NCI-H460 (cell line): ENCODE measurements at places on chromosomes 6 and 20.

GRCh38 chr20:8509809-8510208 is 377.7 kb downstream of the PLCB1 start:
- no peak for DNase-seq

DNA sequence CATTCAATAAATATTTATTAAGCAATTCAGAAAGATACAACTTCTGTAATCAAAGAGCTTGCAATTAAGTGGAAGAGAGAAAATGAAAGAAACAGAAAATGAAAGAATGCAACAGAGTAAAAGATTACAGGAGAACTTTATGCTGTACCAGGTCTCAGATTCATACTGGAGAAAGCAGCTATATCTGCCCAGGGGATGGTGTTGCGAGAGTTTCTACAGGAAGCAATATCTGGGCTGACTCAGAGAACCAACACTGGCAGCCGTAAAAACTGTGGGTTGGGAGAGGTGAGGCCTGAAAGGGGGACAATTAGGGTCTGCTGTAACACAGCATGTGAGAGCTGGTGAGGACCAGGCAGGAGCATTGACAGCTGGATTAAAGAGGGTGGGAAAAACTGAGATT is 256.7 kb upstream of the TCF21 start:
- DNase-seq = no peak

DNA sequence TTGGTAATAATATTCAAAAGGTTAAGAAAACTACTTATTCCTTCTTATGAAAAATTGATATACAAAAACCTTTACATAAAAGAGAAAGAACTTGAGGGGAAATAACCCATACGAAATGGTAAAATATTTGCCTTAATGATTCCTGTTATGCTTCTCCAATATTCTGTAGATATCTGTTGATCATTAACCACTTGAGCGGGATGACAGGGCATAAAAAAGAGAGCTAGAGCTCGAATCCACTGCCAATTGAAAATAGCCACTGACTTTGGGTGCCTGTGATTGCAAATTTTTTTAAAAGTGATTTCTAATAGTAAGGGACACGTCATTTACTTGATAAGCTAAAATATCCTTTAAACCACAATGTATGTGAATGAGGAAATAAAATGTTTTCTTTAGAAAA is 188.1 kb downstream of the MOXD1 start:
- DNase-seq = no peak

- DNase-seq = no peak
These were observed 93.6 kb upstream of the TAB2 start for GRCh38 chr6:149223904-149224351.

DNA sequence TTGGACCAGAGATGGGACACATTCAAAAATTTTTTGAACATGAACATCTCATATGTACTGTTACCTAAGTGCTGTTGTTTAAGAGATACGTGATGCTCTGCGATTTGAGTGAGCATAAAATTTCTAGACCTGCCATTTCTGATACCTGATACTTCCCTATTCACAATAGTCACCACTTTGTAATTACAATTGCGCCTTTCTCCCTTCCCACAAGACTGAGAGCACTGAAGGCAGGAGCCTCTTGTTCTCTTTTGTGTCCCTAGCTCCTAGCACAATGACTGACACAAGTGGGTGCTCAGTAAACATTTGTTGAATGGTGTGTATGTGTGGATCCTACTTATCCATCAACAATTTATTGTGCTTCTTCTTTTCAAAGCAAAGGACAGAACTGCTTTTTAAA is 92.8 kb upstream of the TMEM30A start:
- DNase-seq = no peak

DNA sequence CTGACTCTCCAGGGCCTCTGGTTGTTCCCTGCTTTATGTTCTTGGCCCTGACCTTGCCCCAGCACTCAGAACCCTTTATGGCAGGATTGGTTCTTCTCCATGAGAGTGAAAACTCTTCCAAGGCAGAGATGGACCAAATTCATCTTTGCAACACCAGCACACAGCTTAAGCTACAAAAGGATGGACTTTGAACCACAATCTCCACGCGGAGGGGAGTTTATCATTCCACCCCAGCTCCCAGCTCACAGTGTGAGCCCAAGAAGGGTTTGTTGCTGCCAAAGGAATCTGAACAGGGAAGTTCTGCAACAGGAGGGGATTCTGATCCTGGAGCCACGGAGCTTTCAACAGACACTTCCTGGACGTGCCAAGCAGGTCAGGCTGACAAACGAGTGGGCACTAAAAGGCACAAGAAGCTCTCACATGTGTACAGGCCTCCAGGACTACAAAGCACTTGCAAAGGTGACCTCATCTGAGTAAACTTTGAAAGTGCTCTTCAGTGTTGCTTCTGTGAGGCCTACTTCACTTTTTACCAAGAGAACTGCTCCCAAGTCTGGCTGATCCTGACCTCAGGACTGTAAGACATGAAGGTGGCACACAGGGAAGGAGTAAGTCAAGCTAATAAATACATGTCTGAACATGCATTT is 8.9 kb downstream of the FITM2 start:
- no peak for DNase-seq
